DMS53 (cell line): ENCODE measurements at places on chromosomes 13 and 19.

DNA sequence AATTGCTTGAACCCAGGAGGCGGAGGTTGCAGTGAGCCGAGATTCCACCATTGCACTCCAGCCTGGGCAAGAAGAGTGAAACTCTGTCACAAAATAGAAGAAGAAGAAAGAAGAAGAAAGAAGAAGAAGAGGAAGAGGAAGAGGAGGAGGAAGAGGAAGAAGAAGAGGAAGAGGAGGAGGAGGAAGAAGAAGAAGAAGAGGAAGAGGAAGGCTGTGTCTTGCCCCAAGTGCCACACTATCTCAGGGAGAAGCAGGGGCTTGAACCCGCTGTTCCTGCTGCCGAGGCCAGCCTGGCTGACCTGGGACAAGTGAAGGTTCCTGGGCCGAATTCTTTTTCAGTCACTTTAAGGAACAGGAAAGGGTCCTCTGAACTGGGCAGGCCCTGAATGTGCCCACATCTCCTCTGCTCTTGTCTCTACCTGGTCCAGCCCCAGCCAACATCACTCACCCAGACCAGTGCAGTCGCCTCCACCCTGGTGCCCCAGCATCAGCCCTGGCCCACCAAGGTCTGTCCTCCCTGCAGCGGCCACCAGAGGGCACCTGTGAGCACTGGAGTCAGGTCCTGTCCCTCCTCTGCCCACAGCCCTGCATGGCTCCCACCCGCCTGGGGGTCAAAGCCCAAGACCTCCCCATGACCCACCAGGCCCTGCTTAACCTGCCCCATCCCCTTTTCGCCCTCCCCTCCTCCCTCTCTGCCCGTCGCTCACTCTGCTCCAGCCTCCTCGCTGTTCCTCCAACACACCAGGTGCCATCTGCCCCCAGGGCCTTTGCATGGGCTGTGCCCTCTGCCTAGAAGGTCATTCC, 20.0 kb downstream of the TICAM1 start:
- DNase-seq: peak; percentile 77

GRCh38 chr13:44052780-44053184, 173.1 kb downstream of the LACC1 start:
- no peak for DNase-seq

- DNase-seq: peak; percentile 64
Measured at GRCh38 chr19:33134571-33135041, 2.7 kb downstream of the WDR88 start.

DNA sequence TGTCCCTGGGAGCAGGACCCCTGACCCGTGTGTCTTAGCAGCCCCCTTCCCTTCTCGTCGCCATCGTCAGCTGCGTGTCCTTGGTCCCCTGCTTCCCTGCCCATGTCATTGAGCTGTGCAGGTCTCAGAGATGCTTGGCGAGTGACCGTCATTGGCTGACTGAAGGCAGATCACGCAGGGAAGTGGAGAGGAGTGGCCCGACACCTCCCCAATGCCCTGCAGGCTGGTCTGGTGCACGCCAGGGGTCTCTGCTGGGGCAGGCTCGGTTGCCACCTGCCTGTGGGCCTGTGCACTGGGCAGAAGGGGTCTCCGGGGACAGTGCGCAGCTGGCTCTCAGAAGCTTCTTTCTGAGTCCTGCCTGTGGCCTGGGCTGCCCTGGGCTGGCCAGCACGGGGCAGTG, 6.2 kb downstream of the GNA11 start:
- DNase-seq: no peak

GRCh38 chr13:80083853-80084676, 256.9 kb downstream of the SPRY2 start:
- peak; percentile 72 for DNase-seq

DNA sequence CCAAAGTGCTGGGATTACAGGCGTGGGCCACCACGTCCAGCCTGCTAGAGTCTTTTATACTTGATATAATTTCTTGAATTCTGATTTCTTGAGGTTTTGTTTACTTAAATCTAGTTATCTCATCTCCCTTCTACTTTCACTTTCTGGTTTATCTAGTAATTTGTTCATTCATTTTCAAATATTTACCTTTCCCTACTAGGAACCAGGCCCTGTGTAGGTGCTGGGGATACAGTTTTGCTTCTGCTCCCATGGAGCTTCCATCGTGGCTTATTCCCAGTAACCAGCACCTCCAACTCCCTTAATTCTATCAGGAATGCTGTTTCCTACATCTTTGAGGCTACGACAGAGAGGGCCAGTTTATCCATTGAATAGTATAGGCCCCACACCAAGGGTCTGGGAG, 24.1 kb upstream of the TRIM13 start:
- peak; percentile 26 for DNase-seq

DNA sequence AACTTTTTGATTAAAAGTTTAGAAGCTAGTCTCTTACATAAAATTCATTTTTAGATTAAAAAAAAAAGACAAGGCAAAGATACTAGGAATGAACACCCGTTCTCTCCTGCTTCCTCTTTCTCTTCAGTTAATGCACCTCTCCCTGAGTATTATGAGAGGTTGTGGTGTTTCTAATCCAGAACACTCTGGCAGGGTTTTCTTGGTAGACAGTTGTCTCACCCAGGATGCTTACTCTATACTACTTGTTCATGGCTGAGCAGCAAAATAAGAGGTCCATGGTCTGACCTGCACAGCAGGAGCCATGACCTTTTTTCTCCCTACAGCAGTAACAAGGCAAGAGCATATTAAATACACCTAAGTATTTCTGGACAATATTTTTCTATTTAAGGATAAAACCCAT, 62.0 kb downstream of the MICU2 start:
- DNase-seq: peak; percentile 90

GRCh38 chr13:27442797-27443196, 7.6 kb downstream of the MTIF3 start:
- no peak for DNase-seq

DNA sequence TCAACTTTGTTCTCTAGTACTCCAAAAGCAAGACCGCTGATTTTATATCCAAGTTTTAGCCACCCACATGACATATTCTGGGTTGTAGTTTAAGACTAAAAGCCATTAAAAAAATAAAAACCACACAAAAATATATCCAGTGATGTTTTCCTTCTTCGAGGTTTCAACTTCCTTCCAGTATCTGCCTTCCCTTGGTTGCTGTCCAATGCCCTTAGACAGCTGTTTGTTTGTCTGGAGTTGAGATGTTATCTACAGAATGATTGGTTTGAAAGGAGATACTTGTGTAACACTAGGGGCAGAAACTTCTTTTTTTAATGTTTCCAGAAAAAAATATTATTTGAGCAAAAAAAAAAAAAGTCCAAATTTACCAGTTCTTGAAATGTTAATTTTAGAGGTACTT, 591.5 kb upstream of the PCDH9 start:
- DNase-seq: no peak

- DNase-seq: no peak
Measured at GRCh38 chr13:87311165-87311564, 360.0 kb upstream of the SLITRK5 start.

DNA sequence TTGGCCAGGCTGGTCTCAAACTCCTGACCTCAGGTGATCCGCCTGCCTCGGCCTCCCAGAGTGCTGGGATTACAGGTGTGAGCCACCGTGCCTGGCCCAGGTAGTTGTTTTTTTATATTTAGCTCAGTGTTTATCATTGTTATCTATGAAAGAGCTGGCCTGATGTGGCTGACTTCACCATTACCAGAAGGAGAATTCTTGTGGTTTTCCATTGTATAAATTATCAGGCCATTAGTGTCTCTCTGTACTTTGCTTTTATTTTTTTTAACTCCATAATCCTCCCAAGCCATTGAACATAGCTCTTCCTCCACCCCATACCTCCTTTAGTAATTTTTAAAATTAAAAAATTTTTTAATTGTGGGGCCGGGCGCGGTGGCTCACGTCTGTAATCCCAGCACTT, 24.2 kb downstream of the CERS4 start:
- DNase-seq: no peak

DNA sequence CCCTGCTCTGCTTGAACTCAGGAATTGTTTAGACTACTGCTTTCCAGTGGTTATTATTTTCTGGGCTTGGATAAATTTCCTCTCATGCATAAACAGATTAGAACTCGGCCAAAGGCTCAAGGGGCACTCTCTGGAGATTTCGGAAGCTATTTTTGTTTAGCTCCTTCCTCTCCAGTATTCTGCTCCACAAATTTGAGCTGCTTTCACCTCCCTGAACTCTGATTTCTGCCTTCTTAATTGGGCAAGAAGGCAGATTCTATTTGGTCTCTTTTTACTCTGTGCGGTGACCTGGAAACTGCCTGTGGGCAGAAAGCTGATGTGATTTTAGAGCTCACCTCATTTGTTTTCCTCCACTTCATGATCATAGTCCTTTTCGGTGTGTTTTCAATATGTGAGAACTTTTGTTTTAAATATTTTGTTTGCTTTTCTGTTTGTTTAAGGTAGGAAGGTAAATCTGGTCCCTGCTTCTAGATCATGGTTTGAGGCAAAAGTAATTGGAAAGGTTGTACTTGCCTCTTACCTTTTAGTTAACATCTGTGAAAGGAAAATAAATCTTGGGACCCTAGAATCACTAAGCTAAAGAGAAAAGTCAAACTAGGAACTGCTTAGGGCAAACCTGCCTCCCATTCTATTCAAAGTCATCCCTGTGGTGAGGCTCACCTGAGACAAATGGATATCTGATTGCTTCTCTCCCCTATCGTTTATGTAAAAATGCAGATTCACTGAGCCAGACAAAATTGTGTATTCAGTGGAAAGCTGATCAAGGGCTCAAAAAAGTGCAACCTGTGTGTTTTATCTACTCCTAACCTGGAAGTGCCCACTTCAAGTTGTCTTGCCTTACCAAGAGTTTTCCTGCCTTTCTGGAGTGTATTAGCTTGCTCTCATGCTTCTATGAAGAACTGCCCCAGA, 714.7 kb upstream of the PCDH20 start:
- no peak for DNase-seq

DNA sequence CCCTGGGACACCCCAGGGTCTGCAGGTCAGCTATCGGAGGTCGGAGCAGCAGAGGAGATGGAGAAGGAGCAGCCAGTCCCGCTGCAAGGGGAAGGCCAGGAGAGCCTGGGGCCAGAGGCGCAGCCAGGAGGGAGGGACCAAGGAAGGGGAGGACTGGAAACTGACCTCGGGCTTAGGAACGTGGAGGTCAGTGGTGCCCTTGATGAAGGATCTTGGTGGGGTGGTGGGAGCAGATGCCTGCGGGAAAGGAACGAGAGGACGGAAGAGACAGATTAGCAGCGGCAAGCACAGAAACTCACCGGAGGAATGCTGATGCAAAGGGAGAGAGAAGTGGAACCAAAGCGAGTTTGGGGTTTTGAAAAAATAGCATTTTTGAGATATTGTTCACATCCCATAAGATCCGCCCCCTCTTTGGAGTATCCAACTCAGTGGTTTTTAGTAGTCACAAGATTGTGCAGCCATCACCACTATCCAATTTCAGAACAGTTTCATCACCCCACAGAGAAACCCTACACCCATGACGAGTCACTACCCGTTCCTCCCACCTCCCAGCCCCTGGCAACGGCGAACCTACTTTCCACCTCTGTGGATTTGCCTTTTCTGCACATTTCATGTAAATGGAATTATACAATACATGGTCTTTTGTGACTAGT, 22.1 kb downstream of the PLEKHF1 start:
- no peak for DNase-seq

GRCh38 chr13:84812789-84813188, 930.5 kb upstream of the SLITRK1 start:
- no peak for DNase-seq

- DNase-seq: no peak
Measured at GRCh38 chr19:6239401-6239844, 40.4 kb downstream of the MLLT1 start.
